ENCODE measurements at places on chromosomes 3 and 15.

DNA sequence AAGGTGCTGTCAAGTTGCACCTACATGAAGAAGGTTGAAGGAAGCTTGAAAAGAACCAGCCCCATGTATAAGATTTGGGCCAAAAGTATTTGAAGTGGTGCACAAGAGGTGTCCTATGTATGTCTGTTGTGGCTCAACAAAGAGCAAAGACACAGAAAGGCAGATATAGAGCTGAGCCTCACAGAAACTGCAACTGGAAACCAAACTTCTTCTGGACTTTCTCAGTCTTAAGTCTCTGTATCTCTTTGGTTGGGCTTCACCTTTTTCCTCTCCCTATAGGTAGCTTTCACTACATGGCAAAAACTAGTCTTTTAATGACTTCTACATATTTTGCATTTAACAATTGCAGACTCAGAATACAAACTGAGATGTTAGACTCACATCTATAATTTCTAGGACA lies 8.8 kb upstream of the CMC1 start:
- no peak overlapping the region for H3K4me3 ChIP-seq
- DNase-seq: no peak
- no peaks in the 10 kb centered on the region for H3K4me1 ChIP-seq
- no peaks in the 10 kb centered on the region for H3K27me3 ChIP-seq

- DNase-seq: no peak
- no peaks in the 10 kb centered on the region for H3K36me3 ChIP-seq
- H3K27ac ChIP-seq: no peak overlapping the region
- no peaks in the 10 kb centered on the region for H3K27me3 ChIP-seq
- H3K4me3 ChIP-seq: no peak overlapping the region
Observed at GRCh38 chr3:87206070-87206469, 21.0 kb upstream of the CHMP2B start.

GRCh38 chr15:66935688-66936087 lies 129.7 kb upstream of the SMAD3 start:
- no peak overlapping the region for H3K27ac ChIP-seq
- H3K36me3 ChIP-seq: no peaks in the 10 kb centered on the region
- DNase-seq: no peak
- no peak overlapping the region for H3K4me3 ChIP-seq

GRCh38 chr3:150635526-150635925 lies 32.4 kb downstream of the SELENOT start:
- H3K4me1 ChIP-seq: no peaks in the 10 kb centered on the region
- H3K27me3 ChIP-seq: no peaks in the 10 kb centered on the region
- no peak overlapping the region for H3K4me3 ChIP-seq
- H3K36me3 ChIP-seq: peaks cover 5% of the 10 kb centered on the region

DNA sequence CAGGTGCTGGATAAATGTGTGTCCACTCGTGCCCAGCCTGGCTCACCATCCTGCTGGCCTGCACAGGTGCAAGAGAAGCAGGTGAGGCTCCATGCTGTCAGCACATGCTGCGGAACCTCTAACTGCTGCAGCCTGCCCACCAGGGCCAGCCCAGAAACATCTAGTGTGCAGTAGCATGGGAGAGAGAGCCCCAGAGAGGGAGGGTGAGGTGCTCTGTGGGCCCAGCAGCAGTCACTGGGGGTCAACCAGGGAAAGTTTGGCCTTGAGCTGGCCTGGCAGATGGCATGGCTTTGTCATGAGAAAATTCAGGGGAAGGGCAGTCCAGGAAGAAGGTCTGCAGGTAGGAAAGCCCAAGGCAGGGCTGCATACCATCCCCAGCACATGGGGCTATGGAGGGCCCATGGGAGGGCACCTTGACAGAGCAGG lies 18.2 kb upstream of the PRR23E start:
- no peak overlapping the region for H3K27ac ChIP-seq
- DNase-seq: no peak
- no peaks in the 10 kb centered on the region for H3K4me1 ChIP-seq
- H3K4me3 ChIP-seq: no peak overlapping the region

DNA sequence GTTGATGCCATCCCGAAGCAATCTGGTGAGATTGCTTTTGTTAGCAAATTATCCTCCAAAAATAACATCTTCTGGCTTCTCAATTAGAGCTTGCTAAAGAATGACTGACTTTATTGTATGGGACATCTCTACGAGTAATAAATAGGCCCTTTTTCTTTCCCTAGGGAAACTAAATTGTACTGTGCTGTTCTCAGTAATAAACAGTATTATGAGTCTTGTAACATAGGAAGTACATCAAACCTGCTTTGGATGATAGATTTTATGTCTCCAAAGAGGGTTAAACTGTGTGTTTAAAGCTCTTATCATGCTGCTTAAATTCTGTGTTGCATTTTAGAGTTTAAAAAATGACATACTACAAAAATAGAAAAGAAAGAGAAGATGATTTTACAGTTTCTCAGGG lies 153.4 kb upstream of the THRB start:
- no peak for DNase-seq
- no peak overlapping the region for H3K4me3 ChIP-seq
- H3K36me3 ChIP-seq: no peaks in the 10 kb centered on the region
- H3K4me1 ChIP-seq: no peaks in the 10 kb centered on the region
- H3K27me3 ChIP-seq: no peaks in the 10 kb centered on the region

- H3K27me3 ChIP-seq: no peaks in the 10 kb centered on the region
- H3K4me1 ChIP-seq: no peaks in the 10 kb centered on the region
- H3K27ac ChIP-seq: peak overlapping the region; percentile 77
- no peak overlapping the region for H3K4me3 ChIP-seq
Observed at GRCh38 chr15:99631255-99631654, 65.5 kb downstream of the MEF2A start.

DNA sequence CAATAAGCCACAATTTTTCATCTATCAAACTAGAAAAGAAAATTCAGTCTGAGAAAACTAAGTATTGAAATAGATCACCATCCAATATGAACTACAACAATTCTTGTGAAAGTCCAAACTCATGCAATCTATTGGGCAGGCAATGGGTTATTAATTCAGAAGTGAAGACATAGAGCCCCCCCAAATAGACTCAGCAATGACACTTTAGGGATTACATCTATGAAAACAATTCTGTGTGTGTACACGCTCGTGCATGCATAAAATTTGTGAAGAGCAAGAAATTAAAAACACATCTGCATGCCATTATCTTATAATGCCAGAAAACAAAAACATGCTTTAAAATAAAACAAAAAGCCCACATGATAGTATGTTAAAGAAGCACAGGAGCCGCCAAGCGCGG lies 151.3 kb downstream of the NR1I2 start:
- no peak for DNase-seq
- no peak overlapping the region for H3K27ac ChIP-seq
- no peaks in the 10 kb centered on the region for H3K4me1 ChIP-seq
- no peaks in the 10 kb centered on the region for H3K27me3 ChIP-seq
- no peaks in the 10 kb centered on the region for H3K36me3 ChIP-seq
- no peak overlapping the region for H3K4me3 ChIP-seq

GRCh38 chr3:55819005-55819404 lies 331.9 kb upstream of the WNT5A start:
- no peaks in the 10 kb centered on the region for H3K4me1 ChIP-seq
- no peak overlapping the region for H3K27ac ChIP-seq
- DNase-seq: no peak

- H3K27me3 ChIP-seq: no peaks in the 10 kb centered on the region
- H3K4me1 ChIP-seq: peaks cover 30% of the 10 kb centered on the region
- no peak overlapping the region for H3K4me3 ChIP-seq
Observed at GRCh38 chr3:171615281-171615680, 155.1 kb upstream of the TNIK start.

DNA sequence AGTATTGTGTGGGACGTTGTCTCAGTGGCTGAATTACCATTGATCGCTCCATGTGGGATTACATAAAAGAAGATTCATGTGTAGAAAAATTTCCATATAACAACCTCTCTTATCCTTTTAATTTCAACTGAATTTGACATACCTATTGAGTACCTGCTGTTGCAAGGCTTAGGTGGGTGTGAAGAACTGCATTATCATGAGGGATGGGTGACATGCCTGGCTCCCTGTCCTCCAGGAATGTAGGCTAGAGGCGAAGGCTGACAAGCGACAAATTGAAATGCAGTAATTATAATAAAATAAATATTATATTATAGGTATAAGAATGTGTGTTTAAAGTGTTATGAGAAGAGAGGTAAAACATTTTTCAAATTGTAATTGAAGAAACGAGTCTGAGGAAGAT lies 52.7 kb upstream of the SPESP1 start:
- H3K4me1 ChIP-seq: peaks cover 5% of the 10 kb centered on the region
- H3K27ac ChIP-seq: no peak overlapping the region
- H3K27me3 ChIP-seq: no peaks in the 10 kb centered on the region
- H3K4me3 ChIP-seq: no peak overlapping the region

DNA sequence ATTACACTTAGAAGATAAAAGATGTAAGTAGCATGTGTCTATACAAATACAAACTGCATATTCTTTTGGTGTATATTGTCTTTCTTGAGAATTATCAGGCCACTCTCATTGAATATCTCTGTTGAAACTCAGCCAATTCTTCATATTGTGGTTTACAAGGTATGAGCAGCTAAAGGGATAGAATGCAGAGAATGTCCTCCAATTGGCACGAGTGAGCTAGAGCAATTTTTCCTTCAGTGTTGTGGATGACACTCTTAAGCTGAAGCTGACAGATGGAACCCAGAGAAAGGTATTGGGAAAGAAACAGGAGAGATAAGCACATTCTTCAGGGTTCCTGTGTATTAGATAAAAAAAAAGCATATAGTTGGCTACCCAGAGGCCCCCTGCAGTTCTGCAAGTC lies 453.1 kb downstream of the EPHA3 start:
- H3K4me3 ChIP-seq: no peak overlapping the region
- no peaks in the 10 kb centered on the region for H3K36me3 ChIP-seq
- H3K4me1 ChIP-seq: no peaks in the 10 kb centered on the region
- no peak for DNase-seq

GRCh38 chr15:101456057-101456739 lies 33.3 kb downstream of the PCSK6 start:
- no peak overlapping the region for H3K4me3 ChIP-seq
- H3K4me1 ChIP-seq: no peaks in the 10 kb centered on the region
- H3K36me3 ChIP-seq: no peaks in the 10 kb centered on the region
- peak overlapping the region; percentile 92 for H3K27ac ChIP-seq
- DNase-seq: no peak

DNA sequence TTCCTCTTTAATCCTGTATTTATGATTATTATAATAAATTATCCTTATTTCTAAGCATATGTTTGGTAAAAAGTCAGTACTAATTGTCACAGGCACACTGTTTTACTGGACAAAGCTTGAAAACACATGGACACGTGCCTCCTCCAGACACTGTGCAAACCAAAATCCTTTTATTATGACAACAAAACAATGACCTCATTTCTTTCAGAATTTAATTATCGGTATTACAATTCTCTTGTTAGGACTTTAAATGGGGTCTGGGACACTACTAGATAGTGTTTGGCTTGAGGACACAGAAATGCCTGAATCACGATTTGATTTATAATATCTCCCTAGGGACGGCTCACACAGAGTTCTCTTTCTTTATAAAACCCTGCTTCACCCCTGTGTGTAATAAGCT lies 107.3 kb upstream of the IGSF10 start:
- H3K4me3 ChIP-seq: no peak overlapping the region
- H3K27me3 ChIP-seq: no peaks in the 10 kb centered on the region
- no peaks in the 10 kb centered on the region for H3K36me3 ChIP-seq
- no peak for DNase-seq

GRCh38 chr15:100115711-100116090 lies 226.1 kb downstream of the ADAMTS17 start:
- no peaks in the 10 kb centered on the region for H3K36me3 ChIP-seq
- no peak for DNase-seq
- H3K27me3 ChIP-seq: no peaks in the 10 kb centered on the region
- H3K4me3 ChIP-seq: no peak overlapping the region
- no peak overlapping the region for H3K27ac ChIP-seq

DNA sequence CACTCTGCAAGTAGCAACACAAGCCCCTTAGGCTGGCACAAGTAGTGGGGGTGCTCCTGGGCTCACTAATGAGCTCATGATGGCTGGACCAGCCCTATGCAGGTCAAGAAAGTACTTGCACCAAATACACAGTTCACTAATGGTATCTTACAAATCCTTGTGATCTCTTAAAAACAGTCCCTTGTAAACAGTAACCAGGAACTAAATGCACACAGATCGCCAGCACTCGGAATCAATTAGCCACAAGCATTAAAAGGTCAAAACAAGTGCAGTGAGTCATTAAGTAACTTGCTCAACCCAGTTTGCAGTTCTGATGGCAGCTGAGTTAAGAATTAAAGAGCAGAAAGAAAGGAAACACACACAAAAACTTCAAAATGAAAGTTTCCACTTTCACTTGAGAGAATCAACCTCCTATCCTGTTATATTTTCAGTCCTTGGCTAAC lies 43.2 kb downstream of the ARHGEF3 start:
- DNase-seq: no peak
- no peak overlapping the region for H3K4me3 ChIP-seq
- no peaks in the 10 kb centered on the region for H3K4me1 ChIP-seq
- H3K27ac ChIP-seq: no peak overlapping the region
- H3K27me3 ChIP-seq: no peaks in the 10 kb centered on the region

DNA sequence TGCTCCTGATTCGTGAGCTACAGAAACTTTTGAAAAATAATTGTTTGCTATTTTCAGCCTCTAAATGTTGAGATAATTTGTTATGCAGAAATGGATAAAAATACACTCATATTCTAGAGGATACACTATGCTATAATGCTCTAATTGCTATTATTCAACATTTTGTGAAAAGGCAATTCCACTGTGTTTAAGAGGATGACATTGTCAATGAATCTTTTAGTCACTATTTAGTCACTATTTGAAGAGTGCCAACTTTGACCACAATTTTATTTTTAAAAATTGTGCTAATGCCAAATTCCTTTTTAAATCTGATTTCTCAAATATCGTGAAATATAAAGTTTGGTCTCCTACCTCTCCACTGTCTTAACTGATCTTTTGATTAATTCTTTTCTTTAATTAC lies 604.9 kb upstream of the KCNMB2 start:
- no peak for DNase-seq
- no peak overlapping the region for H3K4me3 ChIP-seq
- H3K27ac ChIP-seq: no peak overlapping the region
- no peaks in the 10 kb centered on the region for H3K4me1 ChIP-seq
- no peaks in the 10 kb centered on the region for H3K27me3 ChIP-seq

- no peak overlapping the region for H3K27ac ChIP-seq
- no peaks in the 10 kb centered on the region for H3K27me3 ChIP-seq
- no peak overlapping the region for H3K4me3 ChIP-seq
- no peaks in the 10 kb centered on the region for H3K4me1 ChIP-seq
- no peaks in the 10 kb centered on the region for H3K36me3 ChIP-seq
- DNase-seq: no peak
Observed at GRCh38 chr3:101292027-101292426, 28.3 kb downstream of the IMPG2 start.

DNA sequence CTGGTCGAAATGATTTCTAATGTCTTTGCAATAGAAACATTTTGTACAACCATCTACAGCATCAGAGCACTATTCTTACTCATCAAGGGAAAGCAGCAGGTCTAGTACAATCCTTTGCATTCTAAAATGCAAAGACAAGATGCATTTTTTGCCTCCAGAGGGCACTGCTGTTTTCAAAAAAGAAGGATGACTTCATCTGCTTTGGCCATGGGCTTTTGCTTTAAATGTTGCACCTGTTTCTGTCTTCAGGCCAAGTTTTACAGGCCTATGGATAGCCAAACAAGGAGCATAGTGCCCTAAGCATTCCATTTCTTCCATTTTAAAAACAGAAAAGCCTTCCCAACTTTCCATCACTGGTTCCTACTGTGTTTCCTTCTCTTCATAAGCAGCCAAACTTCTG lies 3.4 kb downstream of the PARP9 start:
- H3K4me3 ChIP-seq: no peak overlapping the region
- no peak for DNase-seq
- no peaks in the 10 kb centered on the region for H3K36me3 ChIP-seq
- no peak overlapping the region for H3K27ac ChIP-seq
- no peaks in the 10 kb centered on the region for H3K27me3 ChIP-seq

GRCh38 chr15:38440353-38441129 lies 13.4 kb upstream of the FAM98B start:
- no peak for DNase-seq
- H3K27ac ChIP-seq: no peak overlapping the region
- peaks cover 3% of the 10 kb centered on the region for H3K4me1 ChIP-seq
- no peaks in the 10 kb centered on the region for H3K36me3 ChIP-seq
- H3K27me3 ChIP-seq: no peaks in the 10 kb centered on the region

All from right lobe of liver (tissue), 6 donors.